ENCODE measurements at places on chromosomes 5 and 9.

DNA sequence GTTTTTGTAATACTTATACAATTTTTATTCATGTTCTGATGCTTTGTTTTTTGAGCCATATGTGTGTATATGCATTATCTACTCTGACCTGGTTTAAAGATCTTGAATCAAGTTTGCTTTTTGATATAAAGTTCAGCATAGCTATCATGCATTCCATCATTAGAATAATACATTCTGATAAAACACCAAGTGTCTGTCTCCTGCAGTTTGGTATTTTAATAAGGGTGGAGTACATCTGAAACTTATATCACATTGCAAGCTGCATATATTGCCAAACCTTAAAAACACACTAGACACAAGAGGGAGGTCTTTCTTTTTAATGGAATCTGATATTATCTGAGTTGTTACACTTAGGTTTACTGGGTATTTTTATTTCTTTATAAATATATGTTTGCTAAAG lies 102.8 kb upstream of the ADAMTSL1 start:
- DNase-seq, result no peak

GRCh38 chr5:112594941-112595340 lies 142.7 kb upstream of the APC start:
- no peak for DNase-seq

DNA sequence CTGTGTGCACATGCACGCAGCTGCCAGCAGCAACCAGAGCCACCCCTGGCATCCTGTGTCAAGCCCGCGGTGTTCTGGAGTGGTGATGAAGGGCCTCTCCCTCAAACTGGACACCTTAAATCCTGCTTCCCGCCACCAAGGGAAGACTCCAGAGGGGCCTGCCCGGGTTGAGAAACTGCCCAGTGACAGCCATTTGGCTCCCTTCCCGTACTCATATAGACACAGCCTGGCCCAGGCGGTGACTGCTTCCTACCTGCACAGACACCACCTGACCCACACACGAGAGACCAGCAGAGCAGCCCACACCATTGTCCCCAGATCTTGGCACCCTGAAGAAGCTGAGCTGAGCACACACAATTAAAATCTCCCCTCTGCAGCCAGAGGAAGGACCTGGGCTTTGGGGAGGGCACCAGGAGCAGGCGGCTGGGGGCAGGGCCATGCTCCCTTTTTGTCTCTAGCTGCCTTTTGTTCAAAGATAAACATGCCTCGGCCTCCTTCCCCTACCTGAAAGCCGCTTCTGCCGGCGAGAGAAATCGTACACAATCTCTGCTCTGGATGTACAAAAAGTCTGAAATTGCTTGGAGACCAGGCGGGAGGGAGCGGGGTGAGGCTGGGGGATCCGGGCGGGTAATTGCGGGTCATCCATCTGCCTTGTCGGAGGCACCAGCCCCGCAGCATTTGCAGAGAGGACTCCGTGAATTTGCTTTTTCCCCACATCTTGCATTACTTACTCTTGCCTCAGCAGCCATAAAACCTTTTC lies 78.4 kb downstream of the TSPAN17 start:
- DNase-seq, result no peak

DNA sequence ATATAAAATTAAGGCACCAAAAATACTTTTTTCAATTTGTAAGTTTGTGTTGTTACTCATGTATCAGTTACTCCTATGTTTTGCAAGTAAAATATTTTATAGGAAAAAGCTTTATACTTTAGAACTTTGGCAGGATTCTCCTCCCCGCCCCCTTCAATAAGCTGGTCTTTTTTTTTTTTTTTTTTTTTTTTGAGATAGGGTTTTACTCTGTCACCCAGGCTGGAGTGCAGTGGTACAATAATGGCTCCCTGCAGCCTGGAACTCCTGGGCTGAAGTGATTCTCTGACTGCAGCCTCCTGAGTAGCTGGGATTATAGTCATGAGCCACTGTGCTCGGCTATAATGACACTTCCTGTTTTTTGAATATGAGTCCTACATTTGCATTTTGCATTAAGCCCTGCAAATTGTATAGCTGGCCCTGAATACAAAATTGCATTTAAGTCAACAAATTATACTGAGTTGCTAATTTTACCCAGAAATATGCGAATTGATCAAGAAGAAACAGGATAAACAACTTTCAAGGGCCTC lies 192.9 kb downstream of the PIK3R1 start:
- DNase-seq, result no peak

DNA sequence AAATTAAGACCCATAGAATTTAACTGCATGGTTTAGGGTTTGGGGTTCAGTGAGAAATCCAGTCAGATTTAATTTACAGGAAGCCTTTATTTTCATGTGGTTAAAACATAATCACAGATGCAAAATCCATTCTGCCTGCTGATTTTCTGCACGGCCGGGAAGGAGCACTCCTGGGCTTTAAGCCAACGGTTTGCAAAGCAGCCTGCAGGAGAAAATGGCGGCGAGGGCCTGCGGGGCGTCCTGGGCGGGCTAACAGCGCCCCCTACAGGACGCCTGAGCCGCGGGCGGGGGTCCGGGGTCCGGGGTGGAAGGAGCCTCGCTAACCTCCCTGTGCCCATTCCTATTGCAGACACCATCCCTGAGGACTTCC lies 47.6 kb downstream of the THBS4 start:
- peak; percentile 54 for DNase-seq

DNA sequence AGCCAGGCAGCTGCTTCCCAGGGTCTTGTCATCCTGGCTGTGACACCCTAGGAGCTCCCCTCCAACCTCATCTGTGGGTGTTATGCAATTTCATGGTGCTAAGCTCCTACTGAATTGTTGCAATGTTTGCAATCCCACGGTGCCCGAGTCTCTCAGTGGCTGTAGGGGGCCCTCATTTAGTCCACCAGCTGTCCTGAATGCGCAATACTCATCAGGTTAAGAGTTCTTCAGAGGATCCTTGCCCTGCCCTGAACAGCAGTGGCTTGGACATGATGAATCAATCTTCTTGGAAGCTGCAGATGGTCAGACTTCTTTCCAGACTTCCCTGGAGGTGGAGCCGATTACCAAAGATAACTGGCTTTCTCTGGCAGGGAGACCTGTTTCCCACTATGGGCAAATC lies 584.1 kb downstream of the CCDC171 start:
- DNase-seq, result no peak

DNA sequence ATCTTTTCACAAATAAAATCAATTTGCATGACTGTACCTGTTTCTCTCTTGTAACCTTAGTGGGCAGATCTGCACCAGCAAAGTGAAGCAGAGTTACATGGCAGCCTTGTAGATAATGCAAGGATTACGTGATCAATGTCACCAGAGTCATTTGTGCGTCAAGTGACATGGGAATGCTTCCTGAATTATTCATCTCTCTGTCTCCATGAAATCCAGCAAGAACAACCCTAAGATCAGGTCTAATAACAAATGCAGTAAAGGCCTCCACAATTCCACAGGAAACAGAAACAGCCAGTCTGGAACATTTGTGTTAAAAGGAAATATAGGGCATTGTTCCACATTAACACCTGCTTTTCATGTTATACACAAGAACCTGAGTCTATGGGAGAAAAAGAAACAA lies 7.8 kb downstream of the GZMA start:
- no peak for DNase-seq

DNA sequence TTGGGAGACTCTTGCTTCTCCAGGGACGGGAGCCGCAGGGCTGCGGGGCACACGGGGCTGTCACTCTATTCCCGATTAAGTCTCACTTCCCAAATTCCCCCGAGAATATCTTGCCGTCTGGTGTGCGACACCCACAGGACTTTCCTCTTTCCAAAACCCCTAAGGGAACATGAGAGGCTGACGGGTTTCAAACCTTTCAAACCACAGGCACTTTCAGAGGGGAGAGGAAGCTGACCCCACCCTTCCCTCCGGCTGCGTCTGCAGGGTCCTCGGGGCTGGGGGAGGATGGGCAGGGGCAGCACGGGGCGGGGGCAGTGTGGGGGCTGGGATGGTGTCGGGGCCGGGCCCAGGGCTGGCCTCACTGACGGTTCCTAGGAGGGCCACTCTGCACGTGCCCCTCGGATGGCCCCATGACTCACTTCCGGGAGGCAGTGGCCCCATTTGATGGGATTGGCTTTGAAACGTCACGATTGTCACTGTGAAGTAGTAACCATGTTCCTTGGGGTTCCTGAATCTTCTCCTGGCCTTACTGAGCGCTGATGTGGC lies 38.2 kb downstream of the SLC9A3 start:
- DNase-seq, result peak; percentile 42

Data from NCI-H2107 (cell line).